ENCODE measurements at places on chromosomes 7 and 10. TPM values are rescaled to one million over a fixed set of nuclear protein-coding genes. Genes with fewer than 3 reads are reported as not detected.

DNA sequence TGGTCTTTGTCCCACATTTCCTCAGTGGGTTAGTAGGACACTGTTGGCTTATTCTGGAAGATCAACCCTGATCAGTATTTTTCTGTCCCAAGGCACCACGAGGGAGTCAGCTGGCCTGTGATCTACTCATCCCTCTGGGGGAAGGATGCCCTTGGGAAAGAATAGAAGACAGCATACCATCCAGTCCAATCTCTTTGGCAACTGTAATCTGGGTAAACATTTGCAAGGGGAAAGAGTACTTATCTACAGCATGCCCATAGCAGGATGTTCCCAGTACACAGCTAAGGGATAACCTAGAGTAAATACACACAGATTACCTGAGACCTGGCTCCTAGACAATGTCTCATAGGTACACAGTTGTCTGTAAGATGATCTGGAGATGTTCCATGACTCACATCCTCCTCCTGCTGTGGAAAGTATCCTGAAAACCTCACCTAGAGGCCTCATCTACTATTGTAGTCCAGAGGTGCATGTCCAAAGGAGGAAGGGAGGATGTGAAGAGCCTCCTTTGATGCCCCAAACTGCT lies 134.3 kb upstream of the VWC2 start:
- DNase-seq: no peak

DNA sequence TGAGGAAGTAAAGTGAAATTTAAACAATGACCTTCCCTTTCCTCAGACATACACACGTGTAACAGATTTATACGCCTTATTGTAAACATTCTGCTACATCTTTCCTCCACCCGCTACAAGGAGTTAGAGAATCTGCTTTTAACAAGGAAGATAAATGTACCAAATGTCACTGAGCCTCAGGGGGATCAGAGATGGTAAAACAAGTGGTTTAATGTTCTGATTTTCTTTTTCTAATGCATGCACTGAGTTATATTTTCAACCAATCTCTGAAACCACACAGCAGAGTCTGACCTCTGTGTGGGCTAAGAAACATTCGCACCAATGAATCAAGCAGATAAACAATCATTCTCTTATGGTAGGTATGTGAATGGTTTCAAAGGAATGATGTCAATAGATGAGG lies 599.5 kb downstream of the ARL4A start:
- DNase-seq: no peak

GRCh38 chr7:130047831-130048230 lies 3.3 kb downstream of the ZC3HC1 start:
- no peak for DNase-seq

GRCh38 chr10:31962826-31963588 lies 34.4 kb upstream of the ARHGAP12 start:
- DNase-seq: no peak

GRCh38 chr7:155219947-155220769 lies 77.5 kb upstream of the INSIG1 start:
- no peak for DNase-seq

TMEM176A gene
- polyA plus RNA-seq: not detected

GRCh38 chr10:98138031-98138430 lies 3.6 kb downstream of the R3HCC1L start:
- DNase-seq: no peak

TAS2R3 gene
- polyA plus RNA-seq: not detected

DNA sequence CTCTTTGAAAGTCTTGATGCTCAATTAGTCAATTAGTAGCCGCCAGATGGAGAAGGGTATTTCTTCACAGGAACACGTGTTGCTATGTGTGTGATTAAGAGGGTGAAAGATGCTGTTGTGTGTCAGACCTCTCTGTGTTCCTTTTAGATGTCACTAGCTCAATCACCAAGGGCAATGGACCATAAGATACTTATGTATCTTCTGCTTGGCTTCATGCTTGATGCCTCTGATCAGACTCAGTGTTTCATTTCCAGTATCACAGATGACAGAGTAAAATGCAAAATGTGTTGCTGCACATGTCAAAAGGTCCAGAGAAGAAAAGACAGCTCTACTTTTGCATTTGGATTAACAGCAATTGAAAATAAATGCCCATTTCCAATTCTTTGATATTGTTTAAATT lies 865.9 kb downstream of the CNTNAP2 start:
- DNase-seq: no peak

CLDN3 gene
- 2.6 TPM for polyA plus RNA-seq

GRCh38 chr10:4719036-4719435 lies 107.0 kb upstream of the AKR1E2 start:
- DNase-seq: no peak

GRCh38 chr7:139875821-139876241 lies 46.8 kb downstream of the TBXAS1 start:
- no peak for DNase-seq

DNA sequence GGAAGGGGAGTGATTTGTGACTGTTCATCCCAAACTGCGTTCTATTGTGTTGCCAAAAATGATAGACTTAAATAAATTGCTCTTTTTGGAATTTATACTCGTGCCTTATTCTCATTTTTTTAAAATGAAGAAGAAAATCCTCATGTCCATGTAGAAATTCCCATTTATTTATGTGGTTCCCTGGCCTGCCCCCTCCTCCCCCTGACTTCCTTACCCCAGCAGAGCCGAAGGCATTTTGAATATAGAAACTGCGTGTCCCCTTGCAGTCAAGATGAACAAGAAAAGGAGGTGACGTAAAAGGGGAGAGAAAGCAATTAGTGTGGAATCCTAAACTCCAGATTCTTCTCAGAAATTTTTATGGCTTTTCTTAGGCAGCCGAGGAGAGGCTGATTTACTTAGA lies 126.1 kb downstream of the FAM204A start:
- DNase-seq: no peak

DNA sequence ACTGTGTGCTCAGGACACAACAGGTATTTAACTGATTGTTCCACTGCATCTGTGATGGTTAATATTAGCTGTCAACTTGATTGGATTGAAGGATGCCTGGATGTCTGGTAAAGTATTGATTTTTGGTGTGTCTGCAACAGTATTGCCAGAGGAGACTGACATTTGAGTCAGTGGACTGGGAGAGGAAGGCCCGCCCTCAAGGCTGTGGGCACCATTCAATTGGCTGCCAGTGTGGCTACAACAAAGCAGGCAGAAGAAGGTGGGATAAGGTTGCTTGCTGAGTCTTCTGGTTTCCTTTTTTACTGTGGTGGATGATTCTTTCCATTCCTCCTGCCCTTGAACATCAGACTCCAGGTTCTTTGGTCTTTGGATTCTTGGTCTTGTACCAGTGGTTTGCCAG lies 137.1 kb upstream of the FAM13C start:
- DNase-seq: no peak

GRCh38 chr7:78279032-78279431 lies 480.5 kb downstream of the PHTF2 start:
- no peak for DNase-seq

DPCD gene
- polyA plus RNA-seq: 39.4 TPM

ASIC3 gene
- polyA plus RNA-seq: 7.5 TPM

TRIL gene
- polyA plus RNA-seq: not detected

PITX3 gene
- not detected for polyA plus RNA-seq

DNA sequence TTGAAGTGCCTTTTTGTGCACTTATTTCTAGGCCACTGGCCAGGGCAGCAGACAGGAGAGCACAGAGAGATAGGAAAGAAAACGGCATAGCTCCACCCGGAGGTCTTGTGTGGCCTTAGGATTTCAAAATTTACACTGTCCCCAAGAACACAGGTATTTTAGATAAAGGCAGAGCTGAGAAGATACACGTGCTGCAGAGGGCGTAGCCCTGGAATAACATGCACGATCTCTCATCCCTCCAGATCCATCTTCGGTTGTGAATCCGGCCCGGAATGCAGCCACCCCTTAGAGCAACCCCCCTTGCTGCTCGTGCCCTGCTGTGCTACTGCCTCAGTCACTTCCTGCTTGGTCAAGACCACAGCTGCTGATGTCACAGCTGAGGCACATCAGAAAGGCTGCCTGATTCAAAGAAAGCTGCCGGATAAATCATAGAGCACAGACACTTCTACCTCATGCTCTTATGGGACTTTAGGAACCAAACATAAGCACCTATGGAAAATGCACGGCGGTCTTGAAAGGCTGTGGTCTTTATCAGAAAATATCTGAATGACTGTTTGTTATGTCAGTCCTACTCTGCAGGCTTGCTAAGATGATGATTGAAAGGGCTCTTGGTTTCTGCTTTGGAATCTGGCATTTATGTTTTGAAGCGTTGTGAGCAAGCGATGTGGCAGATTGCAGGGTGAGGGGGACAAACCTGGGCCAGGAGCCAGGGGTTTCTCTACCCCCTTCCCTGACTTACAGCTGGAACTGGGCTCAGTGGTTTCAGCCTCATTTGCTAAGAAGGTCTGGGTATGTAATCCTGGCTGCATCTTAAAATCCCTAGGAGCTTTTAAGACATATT lies 152.0 kb downstream of the SVIL start:
- DNase-seq: no peak

DNA sequence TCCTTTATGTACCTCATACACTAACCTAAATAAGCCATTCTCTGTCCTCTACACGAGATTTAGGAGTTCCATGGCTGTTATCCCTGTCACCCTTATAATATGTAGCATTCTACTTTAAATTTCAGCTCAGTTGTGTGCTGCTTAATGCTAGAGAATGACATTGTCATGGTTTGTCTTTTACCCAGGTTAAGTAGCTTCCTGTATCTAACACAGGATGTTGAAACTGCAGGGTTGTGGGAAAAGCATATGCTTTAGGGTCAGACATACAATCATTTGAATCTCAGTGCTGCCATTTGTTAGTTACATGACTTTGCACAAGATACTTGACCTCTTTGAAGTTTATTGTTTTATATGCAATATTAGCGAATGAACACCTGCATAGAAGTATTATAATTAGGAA lies 235.1 kb upstream of the CACNA2D1 start:
- DNase-seq: no peak

CTTNBP2 gene
- 0.21 TPM for polyA plus RNA-seq

PILRA gene
- 3.8 TPM for polyA plus RNA-seq

PTPN20 gene
- 3.9 TPM for polyA plus RNA-seq

GRCh38 chr7:8037151-8037550 lies 68.6 kb downstream of the GLCCI1 start:
- DNase-seq: no peak

SUN3 gene
- polyA plus RNA-seq: not detected

GRCh38 chr10:35316218-35316967 lies 19.9 kb upstream of the CCNY start:
- DNase-seq: no peak

GRCh38 chr10:97788552-97789442 lies 17.0 kb upstream of the SFRP5 start:
- DNase-seq: no peak

GRCh38 chr10:73653701-73654100 lies 2.1 kb downstream of the SYNPO2L start:
- peak; percentile 67 for DNase-seq

- no peak for DNase-seq
Measured at GRCh38 chr10:35388197-35388596, 51.9 kb downstream of the CCNY start.

GRCh38 chr7:127514499-127514898 lies 70.9 kb downstream of the GCC1 start:
- peak; percentile 31 for DNase-seq

MICALL2 gene
- polyA plus RNA-seq: 19.1 TPM

DNA sequence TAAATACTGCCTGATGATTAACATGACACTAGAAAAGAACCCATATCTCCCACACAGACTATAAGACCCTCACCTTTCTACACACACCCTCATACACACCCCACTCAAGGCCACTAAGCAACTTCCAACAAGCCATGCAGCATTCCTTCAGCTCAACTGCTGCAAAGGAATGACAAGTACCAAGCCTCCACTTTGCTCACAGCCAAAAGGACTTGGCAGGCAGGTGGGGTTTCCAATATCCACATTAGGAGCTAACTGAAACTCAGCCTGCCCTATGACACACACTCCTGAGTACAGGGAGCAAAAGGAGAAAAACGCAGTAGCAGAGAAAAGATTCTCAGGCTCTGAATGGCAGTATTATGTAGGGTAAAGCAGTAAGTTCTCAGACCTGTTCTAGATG lies 13.4 kb downstream of the USP54 start:
- no peak for DNase-seq

DNA sequence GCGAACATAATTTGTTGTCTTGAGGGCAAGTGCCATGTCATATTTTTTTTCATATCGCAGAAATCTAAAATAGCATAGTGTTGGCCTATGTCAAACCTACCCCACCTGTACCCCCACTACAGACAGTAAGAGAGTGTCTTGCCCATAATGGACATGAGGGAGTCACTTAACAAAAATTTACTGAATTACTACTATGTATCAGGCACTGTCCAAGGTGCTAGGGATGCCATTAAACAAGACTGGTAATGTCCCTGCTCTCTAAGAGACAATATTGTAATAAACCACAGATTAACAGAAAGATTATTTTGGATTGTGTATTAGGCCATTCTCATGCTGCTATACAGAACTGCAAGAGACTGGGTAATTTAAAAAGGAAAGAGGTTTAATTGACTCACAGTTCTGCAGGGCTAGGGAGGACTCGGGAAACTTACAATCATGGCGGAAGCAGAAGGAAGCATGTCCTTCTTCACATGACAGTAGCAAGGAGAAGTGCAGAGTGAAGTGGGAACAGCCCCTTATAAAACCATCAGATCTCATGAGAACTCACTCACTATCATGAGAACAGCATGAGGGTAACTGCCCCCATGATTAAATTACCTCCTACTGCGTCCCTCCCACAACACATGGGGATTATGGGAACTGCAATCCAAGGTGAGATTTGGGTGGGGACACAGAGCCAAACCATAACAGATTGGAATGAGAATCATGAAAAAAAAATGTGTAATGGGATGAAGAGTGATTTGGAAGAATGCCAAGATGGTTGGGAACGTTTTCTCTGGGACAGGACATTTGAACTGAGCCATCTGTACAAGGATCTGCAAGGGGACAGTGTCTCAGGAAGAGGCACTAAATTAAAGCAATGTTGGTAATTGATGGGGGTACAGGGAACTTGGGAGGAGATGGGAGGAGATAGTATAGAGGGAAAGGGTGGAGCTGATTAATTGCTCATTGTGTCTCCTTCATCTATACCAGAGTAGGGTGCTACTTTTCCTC lies 108.5 kb downstream of the FAM107B start:
- DNase-seq: no peak

- no peak for DNase-seq
Measured at GRCh38 chr10:118595064-118595420, 406 bp downstream of the PRLHR start.

GRCh38 chr10:78062296-78062695 lies 28.6 kb downstream of the RPS24 start:
- no peak for DNase-seq

GRCh38 chr7:131244259-131244852 lies 83.3 kb upstream of the MKLN1 start:
- DNase-seq: peak; percentile 72

PGAM2 gene
- polyA plus RNA-seq: not detected

DNA sequence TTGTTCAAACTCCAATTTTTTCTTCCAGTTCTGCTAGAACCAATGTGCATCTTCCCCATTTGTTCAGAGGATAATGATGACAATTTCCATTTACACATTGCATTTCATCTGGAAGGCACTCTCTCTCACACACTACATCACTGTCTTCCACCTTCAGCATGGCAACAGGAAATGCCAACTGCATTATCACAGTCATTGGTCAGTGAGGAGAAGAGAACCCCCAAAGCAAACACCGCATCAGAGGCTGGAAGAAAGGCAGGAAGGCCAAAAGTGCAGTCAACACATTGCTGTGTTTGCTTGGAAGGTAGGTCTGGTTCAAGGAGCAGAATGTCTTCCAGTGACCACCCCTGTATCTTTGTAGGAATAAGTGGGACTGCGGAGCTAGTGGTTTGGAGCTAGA lies 192.2 kb upstream of the RHOBTB1 start:
- no peak for DNase-seq
